Left renal pelvis (tissue), 4 donors: ENCODE measurements at places on chromosomes 6 and 20. TPM values are rescaled to one million over a fixed set of nuclear protein-coding genes. Genes with fewer than 3 reads are reported as not detected.

EYS gene
- polyA plus RNA-seq, result 1.1 TPM

FAM83C gene
- 0.09 TPM for polyA plus RNA-seq

NKAIN4 gene
- polyA plus RNA-seq, result 28.4 TPM

SEMG2 gene
- polyA plus RNA-seq, result not detected
